ENCODE measurements at places on chromosomes 6 and 20. TPM values are rescaled to one million over a fixed set of nuclear protein-coding genes. Genes with fewer than 3 reads are reported as not detected.

Gene COL21A1
- 1.2 TPM for total RNA-seq

Gene DYNLT2
- total RNA-seq = 0.62 TPM

Gene TRIM31
- not detected for total RNA-seq

Gene RAB44
- total RNA-seq = not detected

Gene HLA-DQA2
- not detected for total RNA-seq

Gene PXT1
- not detected for total RNA-seq

Gene FOXC1
- 112 TPM for total RNA-seq

DNA sequence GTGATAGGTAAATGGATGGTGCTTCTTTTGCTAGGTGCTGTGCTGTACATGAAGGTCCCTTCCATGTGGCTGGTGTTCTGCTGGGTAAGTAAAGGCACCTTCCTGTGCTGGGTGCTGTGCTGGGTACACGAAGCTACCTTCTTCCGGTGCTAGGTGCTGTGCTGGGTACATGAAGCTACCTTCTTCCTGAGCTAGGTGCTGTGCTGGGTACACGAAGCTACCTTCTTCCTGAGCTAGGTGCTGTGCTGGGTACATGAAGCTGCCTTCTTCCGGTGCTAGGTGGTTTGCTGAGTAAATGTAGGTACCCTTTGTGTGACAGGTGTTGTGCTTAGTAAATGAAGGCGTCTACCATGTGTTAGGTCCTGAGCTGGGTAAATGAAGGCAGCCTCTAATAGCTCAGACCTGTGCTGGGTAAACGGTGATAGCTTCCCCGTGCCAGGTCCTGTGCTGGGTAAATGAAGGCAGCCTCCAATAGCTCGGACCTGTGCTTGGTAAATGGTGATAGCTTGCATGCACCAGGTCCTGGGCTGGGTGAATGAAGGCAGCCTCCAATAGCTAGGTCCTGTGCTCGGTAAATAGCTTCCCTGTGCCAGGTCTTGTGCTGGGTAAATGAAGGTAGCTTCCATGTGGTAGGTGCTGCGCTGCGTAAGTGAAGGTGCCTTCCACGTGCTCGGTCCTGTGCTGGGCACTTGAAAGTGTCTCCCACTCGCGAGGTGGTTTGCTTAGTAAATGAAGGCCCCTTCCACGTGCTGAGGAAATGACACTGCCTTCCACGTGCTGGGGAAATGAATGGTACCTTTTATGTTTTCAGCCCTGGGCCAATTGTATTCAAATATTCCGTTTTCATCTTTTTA is 115.5 kb downstream of the ERMARD start:
- no peak for DNase-seq

GRCh38 chr6:1802491-1803395 is 193.0 kb downstream of the FOXC1 start:
- DNase-seq = no peak

- no peak for DNase-seq
Observed at GRCh38 chr6:43811733-43812099, 41.7 kb downstream of the VEGFA start.

DNA sequence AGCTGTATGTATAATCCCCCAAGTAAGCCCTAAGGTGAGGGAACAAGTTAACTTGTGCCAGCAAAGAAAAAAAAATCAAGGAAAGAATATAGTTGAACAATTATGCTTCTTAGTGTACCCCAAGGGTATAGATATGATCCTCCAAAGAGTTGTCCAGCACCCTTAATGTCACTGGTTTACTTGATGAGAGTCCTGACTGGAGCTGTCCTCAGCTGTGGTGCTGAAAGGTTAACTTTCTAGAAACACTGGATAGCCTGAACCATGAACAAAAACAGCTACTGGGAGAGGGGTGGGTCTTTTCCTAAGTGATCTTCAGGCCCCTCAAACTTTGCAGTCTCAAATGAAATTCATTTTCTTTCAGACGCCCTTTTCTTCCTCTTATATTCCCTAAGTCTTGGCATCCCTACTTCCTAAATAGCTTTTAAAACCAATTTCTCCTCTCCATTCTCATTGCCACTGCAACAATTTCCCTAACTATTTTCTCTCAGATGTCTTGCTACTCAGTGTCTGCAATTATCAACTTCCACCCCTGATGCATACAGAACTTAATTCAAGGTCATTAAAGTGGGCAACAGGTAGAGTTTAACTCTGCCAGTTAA is 83.5 kb upstream of the PROKR2 start:
- peak; percentile 46 for DNase-seq

- DNase-seq = peak; percentile 39
Observed at GRCh38 chr6:169725125-169726048, 1.1 kb upstream of the PHF10 start.

DNA sequence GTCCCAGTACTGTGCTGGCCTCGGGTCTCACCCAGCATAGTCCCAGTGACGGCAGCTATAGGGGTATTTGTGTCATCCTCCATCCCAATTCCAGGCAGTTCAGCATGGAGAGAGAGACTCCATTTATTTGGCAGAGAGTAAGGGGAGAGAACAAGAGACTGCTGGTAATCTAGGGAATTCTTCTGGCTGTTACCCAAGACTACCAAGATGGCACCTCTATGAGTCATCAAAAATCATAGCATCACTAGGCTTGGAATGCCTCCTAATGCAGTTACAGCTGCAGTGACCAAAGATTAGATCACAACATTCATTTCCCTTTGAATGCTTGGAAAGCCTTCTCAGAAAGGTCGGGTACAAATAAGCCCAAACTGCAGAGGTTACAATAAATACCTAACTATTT is 660.4 kb upstream of the FLRT3 start:
- DNase-seq = no peak

DNA sequence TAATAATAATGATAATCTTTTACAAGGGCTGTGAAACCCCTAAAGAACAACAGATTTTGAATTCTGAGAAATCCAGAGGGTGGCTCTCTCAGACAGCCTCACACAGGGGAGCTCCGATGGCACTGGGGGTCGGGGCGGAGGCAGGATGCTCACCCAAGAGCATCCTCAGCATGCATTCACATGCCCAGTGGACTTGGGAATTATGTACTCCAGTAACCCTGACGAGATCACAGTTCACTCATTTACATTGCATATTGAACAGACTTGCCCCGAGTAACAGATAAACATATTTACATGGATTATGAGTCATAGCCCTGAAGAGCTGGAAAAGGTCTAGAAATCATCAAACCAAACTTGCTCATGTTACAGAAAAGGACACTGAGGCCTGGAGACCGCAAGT is 482.7 kb upstream of the JARID2 start:
- no peak for DNase-seq

- no peak for DNase-seq
Observed at GRCh38 chr20:5675103-5676091, 74.8 kb upstream of the SHLD1 start.

GRCh38 chr6:8135276-8135675 is 32.9 kb upstream of the EEF1E1 start:
- no peak for DNase-seq

DNA sequence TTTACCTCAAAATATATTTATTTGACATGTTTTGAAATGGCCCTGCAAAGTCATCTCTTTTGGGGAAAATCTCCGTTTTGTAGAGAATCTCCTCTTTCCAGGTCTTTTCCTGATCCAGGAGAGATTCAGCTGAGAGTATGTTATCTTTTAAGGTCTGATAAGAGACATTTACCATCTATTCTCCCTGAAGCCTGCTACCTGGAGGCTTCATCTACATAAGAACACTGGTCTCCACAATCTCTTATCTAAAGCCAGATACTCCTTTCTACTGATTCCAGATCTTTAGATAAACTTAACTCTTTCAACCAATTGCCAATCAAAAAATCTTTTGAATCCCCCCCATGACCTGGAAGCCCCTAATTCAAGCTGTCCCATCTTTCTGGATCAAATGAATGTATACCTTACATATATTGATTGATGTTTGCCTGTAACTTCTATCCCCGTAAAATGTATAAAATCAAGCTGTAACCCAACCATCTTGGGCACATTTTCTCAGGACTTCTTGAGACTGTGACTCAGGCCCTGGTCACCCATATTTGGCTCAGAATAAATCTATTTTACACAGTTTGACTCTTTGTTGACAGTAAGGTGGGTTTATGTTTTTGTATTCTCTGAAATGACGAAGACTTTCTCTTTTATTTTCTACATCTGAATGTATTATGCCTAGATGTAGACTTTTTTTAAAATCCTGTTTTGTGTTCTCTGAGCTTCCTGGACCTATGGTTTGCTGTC is 95.5 kb downstream of the ECT2L start:
- DNase-seq = no peak

DNA sequence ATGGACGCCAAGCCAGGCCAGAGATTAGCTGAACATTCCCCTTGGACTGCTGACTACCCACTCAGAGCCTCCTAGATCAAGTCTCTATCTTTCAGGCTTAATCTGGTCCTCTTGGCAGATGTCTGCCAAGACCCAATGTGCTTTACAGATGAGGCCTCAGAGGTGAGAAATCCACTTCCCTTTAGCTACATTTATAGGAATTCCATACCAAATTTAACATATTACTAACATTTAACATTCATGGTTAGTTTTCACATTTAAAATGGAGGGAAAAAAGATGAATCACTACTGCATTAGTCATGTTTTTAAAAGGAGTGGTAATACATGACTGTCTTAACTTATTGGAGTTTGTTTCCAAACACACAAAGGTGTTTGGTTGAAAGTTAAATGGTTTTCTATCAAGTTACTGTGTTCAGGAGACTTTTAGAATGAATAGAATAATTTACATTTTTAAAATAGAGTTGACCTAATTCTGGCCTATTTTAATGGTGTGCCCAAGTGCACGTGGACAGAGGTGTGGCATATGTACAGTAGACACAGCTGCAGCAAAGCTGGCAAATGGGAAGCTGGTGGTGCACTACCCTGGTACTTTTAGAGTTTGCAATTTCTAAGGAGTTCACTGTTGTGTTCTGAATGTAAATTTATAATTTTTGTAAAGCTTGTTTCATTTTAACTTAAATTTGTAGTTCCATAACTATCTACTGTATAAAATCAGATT is 41.9 kb upstream of the CALHM6 start:
- DNase-seq = no peak

GRCh38 chr6:103107985-103108384 is 1714.5 kb downstream of the GRIK2 start:
- DNase-seq = no peak

DNA sequence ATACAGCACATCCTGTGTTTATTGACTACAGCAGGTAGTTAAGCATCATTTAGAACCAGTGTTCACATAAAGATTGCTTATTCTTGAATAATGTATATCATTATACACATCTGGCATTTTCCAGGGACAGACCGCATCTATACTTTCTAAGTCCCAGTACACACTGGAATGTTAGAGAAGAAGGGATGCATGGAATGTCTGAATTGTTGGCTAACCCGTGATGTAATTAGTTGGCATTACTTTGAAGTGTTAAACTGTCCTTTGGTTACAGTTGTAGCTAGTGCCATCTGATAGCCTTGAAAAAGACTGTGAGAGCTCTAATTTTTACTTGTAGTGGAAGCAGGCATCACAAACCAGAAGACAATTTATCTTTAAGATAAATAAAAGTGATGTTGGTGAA is 29.8 kb upstream of the MCHR2 start:
- no peak for DNase-seq

All from endothelial cell (in vitro differentiated cells).